Adrenal gland (tissue), 19 donors: ENCODE measurements at places on chromosomes 2 and 18. TPM values are rescaled to one million over a fixed set of nuclear protein-coding genes. Genes with fewer than 3 reads are reported as not detected.

The SERPINB10 gene
- not detected for polyA plus RNA-seq

The CPO gene
- 5.7 TPM for polyA plus RNA-seq

The PIK3C3 gene
- polyA plus RNA-seq: 46.3 TPM

DNA sequence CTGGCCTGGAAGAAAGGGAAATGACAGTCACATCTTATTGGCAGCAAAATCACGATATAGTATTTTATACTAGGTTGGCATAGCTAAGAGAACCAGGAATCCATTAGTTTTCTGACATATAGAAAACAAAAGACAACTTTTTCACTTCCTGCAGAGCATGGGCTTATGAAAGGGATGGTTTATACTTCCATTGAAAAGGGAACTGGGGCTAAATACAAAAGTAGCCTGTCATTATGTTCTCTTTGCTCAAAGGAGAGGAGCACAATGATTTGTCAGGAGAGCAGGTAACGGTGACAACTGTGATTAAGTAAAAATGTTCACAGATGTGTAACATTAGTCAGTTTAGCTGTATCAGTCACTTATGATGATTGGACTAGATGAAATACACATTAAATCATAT is 46.4 kb downstream of the SLC25A12 start:
- H3K27ac ChIP-seq: no peak overlapping the region
- H3K4me1 ChIP-seq: peaks cover 7% of the 10 kb centered on the region
- H3K27me3 ChIP-seq: no peaks in the 10 kb centered on the region
- H3K36me3 ChIP-seq: no peaks in the 10 kb centered on the region

The FRZB gene
- 1.9 TPM for polyA plus RNA-seq

The DLGAP1 gene
- 4.4 TPM for polyA plus RNA-seq

DNA sequence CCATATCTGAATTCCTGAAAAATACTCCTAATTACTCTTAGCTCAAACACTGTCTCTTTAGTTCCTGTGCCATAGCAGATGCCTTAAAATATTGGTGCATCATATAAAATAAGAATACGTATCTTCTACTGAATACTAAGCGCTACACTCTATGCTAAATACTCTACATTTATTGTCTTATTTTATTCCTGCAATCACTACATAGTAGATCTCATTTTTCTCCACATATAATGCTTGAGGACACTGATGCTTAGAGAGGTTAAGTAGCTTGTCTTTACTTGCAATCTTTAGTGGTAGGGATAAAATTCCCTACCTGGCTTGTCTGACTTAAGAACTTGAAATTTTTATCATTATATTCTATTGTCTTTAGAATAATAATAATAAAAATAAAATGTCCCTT is 137.3 kb upstream of the SETBP1 start:
- H3K27ac ChIP-seq: no peak overlapping the region
- H3K36me3 ChIP-seq: no peaks in the 10 kb centered on the region
- no peak overlapping the region for H3K4me3 ChIP-seq
- no peak for DNase-seq
- H3K4me1 ChIP-seq: no peaks in the 10 kb centered on the region

The SMYD1 gene
- polyA plus RNA-seq: 0.08 TPM

DNA sequence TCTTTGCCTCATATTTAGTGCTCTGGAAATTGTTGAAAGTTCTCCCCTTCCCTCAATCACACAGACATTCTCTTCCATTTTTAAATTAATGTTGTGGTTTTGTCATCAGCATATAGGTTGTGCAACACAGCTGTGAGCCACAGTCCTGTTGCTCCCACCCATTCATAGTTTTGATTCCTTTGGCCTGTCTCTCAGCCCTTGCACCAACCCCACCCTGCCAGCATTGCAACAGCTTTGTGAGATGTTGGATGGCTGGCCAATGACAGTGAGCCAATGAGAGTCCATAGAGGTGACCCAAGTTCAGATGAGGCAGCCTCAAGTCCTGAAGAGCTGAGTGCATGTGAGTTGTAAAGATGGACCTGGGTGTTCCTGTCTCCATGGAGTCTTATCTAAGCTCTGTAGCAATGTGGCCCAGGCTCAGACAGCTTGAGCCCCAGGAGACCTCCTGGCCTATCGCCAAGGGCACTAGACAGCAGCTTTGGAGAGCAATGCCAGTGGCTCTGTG is 775.5 kb downstream of the RNF144A start:
- H3K27me3 ChIP-seq: no peaks in the 10 kb centered on the region
- DNase-seq: no peak
- H3K27ac ChIP-seq: no peak overlapping the region
- no peaks in the 10 kb centered on the region for H3K36me3 ChIP-seq
- no peaks in the 10 kb centered on the region for H3K4me1 ChIP-seq

The CFC1 gene
- not detected for polyA plus RNA-seq

DNA sequence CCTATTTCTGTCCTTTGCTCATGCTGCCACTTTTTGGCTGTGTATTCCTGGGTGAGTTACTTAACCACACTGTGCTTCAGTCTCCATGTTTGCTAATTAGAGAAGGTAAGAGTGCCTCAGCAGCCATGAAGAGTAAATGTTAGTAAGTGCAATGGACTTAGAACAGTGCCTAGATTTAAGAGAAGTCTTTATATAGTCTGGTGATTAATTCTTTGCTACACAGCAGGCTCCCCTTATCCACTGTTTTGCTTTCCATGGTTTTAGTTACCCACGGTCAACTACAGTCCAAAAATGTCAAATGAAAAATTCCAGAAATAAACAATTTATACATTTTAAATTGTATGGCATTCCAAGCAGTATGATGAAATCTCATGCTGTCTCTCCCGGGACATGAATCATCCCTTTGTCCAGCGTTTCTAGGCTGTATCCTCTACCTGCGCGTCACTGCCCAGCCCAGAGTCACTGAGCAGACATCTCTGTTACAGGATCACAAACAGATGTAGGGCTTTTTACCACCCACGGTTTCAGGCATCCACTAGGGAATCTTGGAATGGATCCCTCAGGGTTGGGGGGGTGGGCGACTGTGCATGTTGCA is 91.0 kb downstream of the CTIF start:
- no peak for DNase-seq
- no peaks in the 10 kb centered on the region for H3K4me1 ChIP-seq
- H3K27me3 ChIP-seq: no peaks in the 10 kb centered on the region
- H3K27ac ChIP-seq: no peak overlapping the region
- peaks cover 17% of the 10 kb centered on the region for H3K36me3 ChIP-seq

GRCh38 chr18:54740136-54740846 is 88.0 kb upstream of the RAB27B start:
- no peak for DNase-seq
- no peak overlapping the region for H3K4me3 ChIP-seq
- H3K4me1 ChIP-seq: no peaks in the 10 kb centered on the region
- no peaks in the 10 kb centered on the region for H3K27me3 ChIP-seq
- no peaks in the 10 kb centered on the region for H3K36me3 ChIP-seq
